Chondrocyte (in vitro differentiated cells): ENCODE measurements at places on chromosomes 3 and 15. TPM values are rescaled to one million over a fixed set of nuclear protein-coding genes. Genes with fewer than 3 reads are reported as not detected.

GRCh38 chr3:10263646-10264363 lies 15.5 kb downstream of the TATDN2 start:
- peaks cover 37% of the 10 kb centered on the region for H3K36me3 ChIP-seq
- H3K4me3 ChIP-seq: no peak overlapping the region
- peak overlapping the region; percentile 46 for H3K27ac ChIP-seq
- DNase-seq: no peak

Gene STAC
- total RNA-seq: 0.07 TPM in 1 of 3 replicates, not detected in the others

DNA sequence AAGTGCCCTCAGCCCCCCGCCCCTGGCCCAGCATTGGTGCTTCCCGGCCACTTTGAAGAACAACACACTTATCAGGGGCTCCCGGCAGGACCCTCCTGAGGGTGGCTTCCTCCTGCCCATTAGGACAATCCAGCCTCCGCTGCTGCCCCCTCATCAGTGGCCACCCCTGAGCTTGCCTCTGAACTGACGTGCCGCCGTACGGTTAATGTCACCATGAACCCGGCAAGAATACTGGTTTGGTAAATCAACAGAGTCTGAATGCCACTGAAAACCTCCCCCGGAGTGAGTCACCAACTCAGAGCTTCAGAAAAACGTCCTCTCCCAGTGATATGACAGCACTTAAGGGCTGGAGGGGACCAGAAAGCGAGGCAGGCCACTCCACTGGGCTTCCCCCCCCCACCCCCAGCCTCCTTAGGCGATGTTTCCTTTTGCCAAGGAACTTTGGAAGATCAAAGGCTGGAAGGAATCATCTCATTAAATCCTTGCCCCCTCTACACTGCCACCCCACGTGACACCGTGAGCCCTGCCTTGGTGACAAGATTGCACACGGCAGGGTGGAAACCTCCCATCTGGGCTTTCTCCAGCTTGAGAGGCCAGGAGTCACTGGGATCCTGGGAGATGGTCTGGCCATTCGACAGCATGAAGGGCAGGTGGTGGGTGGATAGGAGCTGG lies 142.1 kb downstream of the NUP210 start:
- peaks cover 27% of the 10 kb centered on the region for H3K27me3 ChIP-seq
- peaks cover 19% of the 10 kb centered on the region for H3K4me1 ChIP-seq
- H3K36me3 ChIP-seq: no peaks in the 10 kb centered on the region
- no peak overlapping the region for H3K27ac ChIP-seq

DNA sequence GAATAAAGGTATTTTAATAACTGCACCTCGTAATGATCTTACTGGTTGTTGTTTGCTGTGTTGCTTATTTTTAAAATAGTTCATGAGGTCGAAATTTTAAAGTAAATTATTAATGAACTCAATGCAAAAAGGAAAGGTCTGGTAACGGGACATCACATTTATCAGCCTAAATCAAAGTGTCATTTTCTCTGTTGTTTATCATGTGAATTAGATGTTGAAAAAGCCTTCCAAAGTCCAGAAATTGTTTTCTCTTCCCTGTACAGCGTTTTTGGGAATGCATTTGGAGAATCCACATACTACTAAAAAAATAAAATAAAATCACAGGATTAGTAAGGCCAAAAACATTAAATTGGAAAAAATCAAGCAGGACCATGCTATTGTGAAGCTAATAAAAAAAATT lies 339.2 kb upstream of the NECTIN3 start:
- no peak overlapping the region for H3K27ac ChIP-seq
- H3K4me1 ChIP-seq: no peaks in the 10 kb centered on the region
- H3K36me3 ChIP-seq: no peaks in the 10 kb centered on the region
- DNase-seq: no peak
- no peak overlapping the region for H3K4me3 ChIP-seq

DNA sequence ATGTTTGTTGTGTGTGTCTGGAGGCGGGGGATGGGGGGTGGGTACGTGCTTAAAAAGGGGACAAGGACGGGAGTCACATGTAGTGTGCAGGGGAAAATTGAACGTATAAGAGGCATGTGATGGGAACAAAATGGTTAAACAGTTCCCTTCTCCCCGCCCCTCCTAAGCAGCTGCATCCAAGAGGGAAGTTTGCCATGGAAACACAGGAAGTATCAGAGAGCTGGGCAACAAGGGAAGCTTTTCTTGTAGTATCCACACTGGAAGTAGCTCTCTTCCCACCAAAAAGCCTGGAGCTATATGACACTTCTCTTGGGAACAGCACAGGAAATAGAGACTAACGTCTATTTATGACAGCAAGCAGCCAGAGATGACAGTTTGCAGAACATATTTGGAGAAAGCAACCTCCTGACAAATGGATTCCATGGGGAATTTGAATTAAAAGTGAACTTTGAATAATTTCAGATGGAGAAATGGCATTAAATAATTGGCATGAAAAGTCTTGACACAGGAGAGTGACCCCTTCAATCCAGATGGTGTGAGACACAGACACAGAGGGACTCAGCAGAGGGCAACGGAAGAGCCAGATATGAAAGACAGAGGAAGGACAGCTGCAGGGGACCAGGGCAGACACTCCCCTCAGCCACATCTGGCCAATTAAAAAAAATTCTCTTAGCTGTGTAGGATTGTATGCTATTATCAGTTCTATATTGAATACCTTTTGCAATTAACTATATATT lies 294.2 kb upstream of the TBL1XR1 start:
- H3K36me3 ChIP-seq: peaks cover 2% of the 10 kb centered on the region
- DNase-seq: no peak
- H3K4me3 ChIP-seq: peak overlapping the region; percentile 0

- H3K4me3 ChIP-seq: peak overlapping the region; percentile 89
- no peak for DNase-seq
- no peaks in the 10 kb centered on the region for H3K27me3 ChIP-seq
- H3K4me1 ChIP-seq: peaks cover 32% of the 10 kb centered on the region
Observed at GRCh38 chr3:57227930-57228751, 612 bp downstream of the APPL1 start.

Gene ZNF654
- total RNA-seq: 11.7 to 13.2 TPM (median 12.3 TPM) in 3 replicates

GRCh38 chr15:60939389-60939788 lies 289.7 kb downstream of the RORA start:
- no peak overlapping the region for H3K27ac ChIP-seq
- H3K27me3 ChIP-seq: no peaks in the 10 kb centered on the region
- peaks cover 11% of the 10 kb centered on the region for H3K4me1 ChIP-seq

DNA sequence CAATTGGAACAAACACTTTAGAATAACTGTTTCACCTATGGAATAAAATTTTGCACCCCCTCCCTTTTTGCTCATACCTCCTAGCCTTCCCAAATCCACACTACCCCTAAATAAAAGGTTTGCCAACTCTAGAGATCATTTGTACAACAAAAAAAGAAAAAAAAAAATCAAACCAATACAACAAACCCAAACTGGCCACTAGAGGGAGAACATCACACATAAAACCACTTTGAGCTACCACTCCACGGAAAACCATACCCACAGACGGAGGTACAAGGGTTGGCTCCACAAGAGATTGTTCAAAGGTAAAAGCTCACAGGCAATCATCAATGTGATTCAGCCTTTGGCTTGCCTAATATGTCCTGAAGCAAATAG lies 47.6 kb downstream of the SETMAR start:
- no peak for DNase-seq
- H3K36me3 ChIP-seq: peaks cover 2% of the 10 kb centered on the region
- peaks cover 16% of the 10 kb centered on the region for H3K4me1 ChIP-seq
- H3K4me3 ChIP-seq: no peak overlapping the region
- H3K27me3 ChIP-seq: no peaks in the 10 kb centered on the region
